ENCODE measurements at places on chromosomes 11 and 22.

GRCh38 chr11:95699631-95700470, 89.7 kb downstream of the FAM76B start:
- peak; percentile 65 for DNase-seq

GRCh38 chr11:92533657-92534335, 309.2 kb downstream of the FAT3 start:
- DNase-seq = no peak

- peak; percentile 58 for DNase-seq
Observed at GRCh38 chr11:12812849-12813248, 138.6 kb downstream of the TEAD1 start.

DNA sequence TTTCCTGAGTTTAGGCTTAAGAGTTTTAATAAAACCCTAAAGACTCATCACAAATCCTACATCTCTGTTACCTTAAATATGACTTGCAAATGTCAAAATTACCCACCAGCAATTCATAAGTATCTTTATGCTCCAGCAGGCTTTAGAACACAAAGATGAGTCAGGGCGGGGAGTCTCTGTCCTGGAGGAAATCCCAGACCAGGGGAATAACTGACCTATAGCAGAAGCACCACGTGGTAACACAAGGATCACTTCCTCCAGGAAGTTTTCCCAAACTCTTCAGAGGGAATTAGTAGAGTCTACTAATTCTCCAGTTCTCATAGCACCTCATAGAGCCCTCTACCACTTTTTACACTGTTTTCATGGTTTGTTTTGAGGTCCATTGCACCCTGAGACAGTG, 217.0 kb downstream of the NAV2 start:
- DNase-seq = no peak

- DNase-seq = no peak
Observed at GRCh38 chr11:122717264-122717867, 61.8 kb downstream of the UBASH3B start.

DNA sequence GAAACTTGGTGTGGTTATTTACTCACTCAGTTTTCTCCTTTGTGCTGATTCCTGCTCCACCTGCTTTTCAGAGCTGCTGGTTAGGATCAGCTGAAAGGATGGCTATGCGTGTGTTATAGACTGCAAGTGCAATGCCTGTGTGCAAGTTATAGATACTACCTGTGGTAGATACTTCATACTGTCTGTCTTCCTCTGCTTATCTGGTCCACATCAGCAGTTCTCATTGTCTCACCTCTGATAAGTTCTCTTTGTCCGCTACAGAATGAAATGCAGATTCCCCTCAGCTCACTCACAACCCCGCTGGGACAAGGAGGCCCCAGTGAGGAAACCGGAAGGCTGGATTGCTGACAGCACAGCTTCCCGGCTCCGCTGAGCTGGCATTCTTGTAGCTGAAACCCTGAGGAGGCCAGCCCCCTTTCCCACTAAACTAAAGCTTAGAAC, 37.5 kb upstream of the LYVE1 start:
- DNase-seq = peak; percentile 80

DNA sequence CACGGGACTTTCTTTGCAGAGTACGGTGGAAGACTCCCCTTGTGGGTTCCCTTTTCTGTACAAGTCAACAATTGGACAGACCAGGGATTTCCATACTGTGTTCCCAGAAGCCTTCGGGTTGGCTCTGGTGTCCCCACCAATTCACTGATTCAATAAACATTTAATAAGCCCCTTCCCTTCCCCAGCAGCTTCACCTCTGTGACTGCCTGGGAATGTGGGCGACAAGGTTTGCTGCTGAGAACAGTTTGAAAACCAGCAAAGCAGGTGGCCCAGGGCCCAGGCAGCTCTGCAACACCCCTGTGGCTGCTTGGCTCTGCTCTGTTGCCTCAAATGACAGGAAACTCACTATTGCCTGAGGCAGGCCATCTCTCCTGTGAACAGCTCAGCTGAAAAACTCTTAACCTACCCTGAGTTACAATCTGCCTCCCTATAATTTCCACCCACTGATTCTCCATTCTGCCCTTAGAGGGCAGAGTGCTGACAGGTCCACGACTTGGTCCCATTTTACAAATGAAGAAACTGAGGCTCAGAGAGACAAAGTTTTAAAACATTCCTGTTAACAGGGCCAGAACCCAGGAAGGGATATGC, 10.4 kb downstream of the ADORA2A start:
- no peak for DNase-seq

DNA sequence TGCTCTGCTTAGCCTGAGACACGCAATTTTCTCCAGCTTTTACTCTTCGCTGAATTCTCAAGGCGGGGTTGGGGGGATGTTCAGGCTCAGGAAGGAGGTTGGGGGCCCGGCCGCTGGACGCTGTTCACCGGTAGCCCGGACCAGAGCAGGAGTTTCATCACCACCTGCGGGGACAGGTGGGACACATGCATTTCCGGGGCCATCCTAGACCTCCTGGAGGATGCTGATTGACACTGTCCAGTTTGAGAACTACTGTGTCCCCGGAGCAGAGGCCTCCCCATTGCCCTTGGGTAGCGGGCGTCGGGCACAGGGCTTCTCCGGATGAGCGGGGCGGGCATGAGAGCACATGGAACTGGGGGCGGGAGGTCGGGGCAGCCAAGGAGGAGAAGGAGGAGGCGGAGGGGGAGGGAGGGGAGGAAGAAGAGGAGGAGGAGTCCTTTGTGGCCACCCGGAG, 144.0 kb upstream of the GRK3 start:
- DNase-seq = no peak

DNA sequence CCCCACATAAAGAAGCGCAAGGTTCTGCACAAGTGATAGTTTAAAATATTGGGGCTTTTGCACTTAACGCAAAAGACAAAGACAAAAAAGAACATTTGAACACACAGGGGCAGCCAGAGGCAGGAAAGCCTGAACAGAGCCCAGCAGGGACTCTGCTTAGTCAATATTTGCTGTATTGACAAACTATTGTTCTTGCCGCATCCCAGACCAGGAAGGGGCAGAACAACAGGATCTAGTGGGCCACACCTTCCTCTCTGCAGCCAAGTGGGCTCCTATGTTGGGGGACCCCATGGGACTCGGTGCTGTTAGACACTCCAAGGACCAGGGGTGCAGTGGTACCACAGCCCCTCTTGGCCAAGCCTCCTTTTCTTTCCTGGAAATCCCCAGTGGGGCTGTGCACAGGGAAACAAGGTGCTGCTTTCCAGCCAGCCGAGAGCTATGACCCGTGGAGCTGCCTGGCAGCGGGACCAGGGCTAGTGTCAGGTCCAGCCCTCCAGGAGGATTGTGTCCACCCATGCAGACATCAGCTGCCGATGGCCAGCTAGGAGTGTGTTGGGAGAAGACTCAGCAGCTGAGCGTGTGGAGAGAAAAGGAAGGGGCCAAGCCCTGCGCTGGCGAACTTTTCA, 43.3 kb upstream of the ANO1 start:
- no peak for DNase-seq

- peak; percentile 30 for DNase-seq
Observed at GRCh38 chr11:72838691-72839305, 24.6 kb downstream of the ATG16L2 start.

DNA sequence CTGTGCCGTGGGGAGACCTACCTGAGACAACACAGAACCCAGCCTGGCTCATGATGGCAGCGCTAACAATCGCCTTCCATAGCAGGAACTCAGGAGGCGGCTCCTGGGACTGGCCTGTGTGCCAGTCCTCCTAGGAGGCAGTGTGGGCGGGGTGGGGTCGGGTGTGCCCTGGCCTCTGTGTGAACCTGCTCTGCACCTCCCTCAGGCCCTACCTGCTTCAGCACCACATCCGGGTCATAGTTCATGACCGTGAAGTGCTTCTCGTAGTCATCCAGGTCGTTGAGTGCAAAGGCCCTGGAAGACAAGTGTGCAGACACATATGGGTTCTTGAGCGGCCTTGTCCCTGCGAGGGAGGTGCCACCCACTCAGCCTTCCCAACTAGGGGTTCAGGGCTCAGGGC, 15.3 kb downstream of the TTLL12 start:
- DNase-seq = no peak

DNA sequence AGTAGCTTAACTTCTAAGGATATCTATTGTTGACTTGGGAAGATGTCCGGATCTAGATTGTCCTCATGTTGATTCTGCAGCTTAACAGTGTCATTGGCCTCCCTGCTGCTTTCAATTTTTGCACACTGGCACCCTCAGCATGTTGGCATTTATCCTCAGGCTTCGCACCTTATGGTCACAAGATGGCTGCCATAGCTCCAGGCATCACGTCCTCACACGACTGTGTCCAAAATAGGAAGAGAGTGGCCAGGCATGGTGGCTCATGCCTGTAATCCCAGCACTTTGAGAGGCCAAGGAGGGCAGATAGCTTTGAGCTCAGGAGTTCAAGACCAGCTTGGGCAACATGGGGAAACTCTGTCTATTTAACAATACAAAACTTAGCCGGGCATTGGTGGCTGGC, 58.3 kb upstream of the RASD2 start:
- no peak for DNase-seq
